ENCODE measurements at places on chromosomes 12 and 14.

GRCh38 chr14:24389226-24389848 lies 9.5 kb upstream of the NYNRIN start:
- no peak for DNase-seq

- DNase-seq = peak; percentile 20
These were observed 164.1 kb downstream of the ATP23 start for GRCh38 chr12:58105225-58106119.

- DNase-seq = no peak
These were observed 225.1 kb downstream of the DIO2 start for GRCh38 chr14:79986251-79986650.

- DNase-seq = no peak
These were observed 88.1 kb upstream of the ETV6 start for GRCh38 chr12:11561411-11561810.

- no peak for DNase-seq
These were observed 92.3 kb downstream of the RGS6 start for GRCh38 chr14:72024504-72024903.

DNA sequence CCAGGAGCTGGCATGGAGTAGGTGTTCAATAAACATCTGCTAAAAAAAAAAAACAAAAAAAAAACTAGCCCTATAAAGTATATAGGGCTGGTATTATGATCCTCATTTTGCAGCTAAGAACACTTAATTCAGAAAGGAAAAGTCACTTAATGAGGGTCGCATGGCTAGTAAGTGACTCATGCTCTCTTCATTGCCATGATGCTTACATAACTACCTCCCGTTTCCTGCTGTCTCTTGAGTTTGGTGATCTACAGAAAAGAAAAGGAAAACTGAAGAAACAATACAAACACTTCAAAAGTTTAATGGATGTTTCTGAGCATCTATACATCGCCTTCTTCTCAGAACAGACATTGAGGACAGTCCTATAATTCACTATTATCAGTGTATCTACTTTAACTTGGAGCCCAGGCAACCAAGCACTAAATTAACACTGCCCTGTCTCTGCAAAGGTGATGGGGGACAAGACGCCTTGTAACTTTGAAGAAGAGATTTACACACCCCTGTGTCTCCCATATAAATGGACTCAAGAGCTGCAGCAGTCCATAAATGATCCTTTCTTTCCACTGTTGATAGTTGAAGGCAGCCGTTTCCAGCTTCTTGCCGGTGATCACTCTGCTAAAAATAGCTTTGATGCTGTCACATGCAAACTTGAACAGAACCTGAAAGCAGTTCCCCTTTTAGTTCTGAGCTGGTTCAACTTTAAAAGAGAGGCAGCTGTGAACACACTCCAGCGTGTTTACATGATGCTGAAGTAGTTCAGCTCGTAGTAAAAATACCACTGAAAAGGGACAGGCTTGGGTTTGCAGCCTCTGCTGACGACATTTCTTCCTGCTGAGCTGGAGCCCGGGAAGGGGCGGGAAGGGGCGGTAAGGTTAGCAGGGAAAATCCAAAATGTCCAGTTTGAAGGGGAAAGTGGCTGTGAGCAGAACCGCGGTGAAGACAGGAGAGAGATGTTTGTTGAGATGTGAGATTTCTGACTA lies 113.3 kb downstream of the FOXN3 start:
- DNase-seq = no peak

- DNase-seq = no peak
These were observed 18.4 kb downstream of the ZNF664 start for GRCh38 chr12:123991372-123991951.

- DNase-seq = no peak
These were observed 262.5 kb downstream of the GXYLT1 start for GRCh38 chr12:41881891-41882805.

DNA sequence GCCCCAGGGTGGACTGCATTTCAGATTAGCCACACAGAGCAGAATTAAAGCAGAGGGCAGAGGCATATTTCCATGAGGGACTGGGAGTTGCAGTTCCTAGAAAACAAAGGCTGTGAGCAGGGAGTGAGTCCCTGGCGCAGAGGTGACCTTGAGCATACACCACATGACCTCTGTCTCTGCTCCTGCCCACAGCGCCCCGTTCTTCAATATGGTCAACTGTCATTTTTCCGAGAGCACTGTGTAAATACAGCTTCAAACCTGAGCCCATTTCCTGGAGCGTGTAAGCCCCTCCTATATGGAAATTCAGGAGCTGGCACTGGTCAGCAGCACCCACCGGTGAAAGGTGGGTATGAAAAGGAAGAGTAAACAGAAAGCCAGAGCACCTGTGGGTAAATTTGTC lies 192.2 kb upstream of the PELI2 start:
- DNase-seq = no peak

DNA sequence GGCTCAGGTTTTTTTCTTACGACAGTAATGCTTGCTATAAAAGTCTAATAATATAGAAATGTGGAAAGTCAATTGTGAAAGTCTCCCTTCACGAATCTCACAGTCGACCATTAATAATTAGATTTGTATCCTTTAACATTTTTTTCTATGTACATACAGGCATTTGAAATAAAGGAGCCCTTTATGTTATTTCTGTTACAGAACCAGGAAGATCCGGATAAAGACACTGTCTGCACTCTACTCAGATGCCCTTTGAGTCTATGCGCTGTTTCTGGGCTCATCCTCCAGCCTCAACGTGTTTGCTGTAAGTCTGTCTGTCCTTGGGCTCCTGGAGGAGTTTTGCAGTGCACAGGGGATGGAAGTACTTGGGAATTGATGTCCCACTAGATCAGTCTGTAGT lies 212.2 kb upstream of the ATP2B1 start:
- DNase-seq = no peak

- DNase-seq = no peak
These were observed at the start of gene NRIP2 for GRCh38 chr12:2834581-2835491. NRIP2 (minus strand) TSS chr12:2835035; CDS start chr12:2834983, 52 bp downstream.

DNA sequence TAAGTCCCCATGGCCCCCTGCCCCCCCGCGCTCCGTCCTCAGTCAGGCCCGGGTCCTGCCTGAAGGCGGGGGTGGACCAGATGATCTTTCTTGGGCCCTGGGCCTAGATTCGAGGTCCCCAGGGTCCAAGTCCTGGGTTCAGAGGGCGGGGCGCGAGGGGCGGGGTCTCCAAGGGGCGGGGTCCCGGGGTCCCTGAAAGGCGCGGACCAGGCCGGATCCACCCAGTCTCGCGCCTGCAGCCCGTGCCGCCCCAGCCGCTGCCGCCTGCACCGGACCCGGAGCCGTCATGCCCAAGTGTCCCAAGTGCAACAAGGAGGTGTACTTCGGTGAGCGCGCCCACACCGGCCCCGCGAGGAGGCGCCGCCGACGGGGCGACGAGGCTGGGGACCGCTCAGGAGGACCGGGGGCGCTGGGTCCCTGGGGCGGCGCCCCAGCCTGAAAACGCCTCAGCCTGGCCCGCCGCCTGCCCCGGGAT lies 325 bp downstream of the CRIP1 start:
- DNase-seq = no peak

GRCh38 chr12:50188241-50188781 lies 21.1 kb upstream of the CERS5 start:
- DNase-seq = peak; percentile 37

GRCh38 chr12:8466241-8466640 lies 10.5 kb downstream of the CLEC6A start:
- DNase-seq = no peak

GRCh38 chr12:67456431-67456901 lies 187.3 kb downstream of the CAND1 start:
- no peak for DNase-seq

DNA sequence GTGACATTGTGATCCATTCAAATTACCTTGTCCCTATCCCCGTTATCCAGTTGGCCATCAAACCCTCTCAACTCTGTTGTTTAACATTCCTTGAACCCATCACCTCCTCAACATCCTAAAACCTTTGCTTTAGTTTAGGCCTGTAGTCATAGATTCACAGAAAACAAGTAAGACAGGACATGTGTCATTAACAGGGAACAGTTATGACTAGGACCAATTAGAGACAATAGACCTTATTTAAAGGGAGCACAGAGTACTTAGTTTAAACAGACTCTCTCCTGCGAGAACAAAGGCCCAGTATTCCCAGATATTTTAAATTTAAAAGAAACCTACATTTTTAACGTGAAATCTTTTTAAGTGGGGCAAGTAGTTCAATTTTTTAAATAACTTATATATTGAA lies 20.0 kb upstream of the HELB start:
- DNase-seq = no peak

GRCh38 chr12:318759-319515 lies 56.3 kb upstream of the SLC6A13 start:
- no peak for DNase-seq

DNA sequence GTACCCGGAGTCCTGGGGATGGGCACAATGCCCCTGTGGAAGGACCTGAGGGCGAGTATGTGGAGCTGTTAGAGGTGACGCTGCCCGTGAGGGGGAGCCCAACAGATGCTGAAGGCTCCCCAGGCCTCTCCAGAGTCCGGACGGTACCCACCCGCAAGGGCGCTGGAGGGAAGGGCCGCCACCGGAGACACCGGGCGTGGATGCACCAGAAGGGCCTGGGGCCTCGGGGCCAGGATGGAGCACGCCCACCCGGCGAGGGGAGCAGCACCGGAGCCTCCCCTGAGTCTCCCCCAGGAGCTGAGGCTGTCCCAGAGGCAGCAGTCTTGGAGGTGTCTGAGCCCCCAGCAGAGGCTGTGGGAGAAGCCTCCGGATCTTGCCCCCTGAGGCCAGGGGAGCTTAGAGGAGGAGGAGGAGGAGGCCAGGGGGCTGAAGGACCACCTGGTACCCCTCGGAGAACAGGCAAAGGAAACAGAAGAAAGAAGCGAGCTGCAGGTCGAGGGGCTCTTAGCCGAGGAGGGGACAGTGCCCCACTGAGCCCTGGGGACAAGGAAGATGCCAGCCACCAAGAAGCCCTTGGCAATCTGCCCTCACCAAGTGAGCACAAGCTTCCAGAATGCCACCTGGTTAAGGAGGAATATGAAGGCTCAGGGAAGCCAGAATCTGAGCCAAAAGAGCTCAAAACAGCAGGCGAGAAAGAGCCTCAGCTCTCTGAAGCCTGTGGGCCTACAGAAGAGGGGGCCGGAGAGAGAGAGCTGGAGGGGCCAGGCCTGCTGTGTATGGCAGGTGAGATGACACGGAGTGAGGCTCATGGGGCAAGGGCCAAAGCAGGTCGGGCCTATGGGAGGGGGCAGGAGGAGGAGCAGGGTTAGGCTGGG lies 4.5 kb downstream of the ARHGEF40 start:
- DNase-seq = no peak

GRCh38 chr12:76532520-76532919 lies 27.1 kb downstream of the OSBPL8 start:
- no peak for DNase-seq

DNA sequence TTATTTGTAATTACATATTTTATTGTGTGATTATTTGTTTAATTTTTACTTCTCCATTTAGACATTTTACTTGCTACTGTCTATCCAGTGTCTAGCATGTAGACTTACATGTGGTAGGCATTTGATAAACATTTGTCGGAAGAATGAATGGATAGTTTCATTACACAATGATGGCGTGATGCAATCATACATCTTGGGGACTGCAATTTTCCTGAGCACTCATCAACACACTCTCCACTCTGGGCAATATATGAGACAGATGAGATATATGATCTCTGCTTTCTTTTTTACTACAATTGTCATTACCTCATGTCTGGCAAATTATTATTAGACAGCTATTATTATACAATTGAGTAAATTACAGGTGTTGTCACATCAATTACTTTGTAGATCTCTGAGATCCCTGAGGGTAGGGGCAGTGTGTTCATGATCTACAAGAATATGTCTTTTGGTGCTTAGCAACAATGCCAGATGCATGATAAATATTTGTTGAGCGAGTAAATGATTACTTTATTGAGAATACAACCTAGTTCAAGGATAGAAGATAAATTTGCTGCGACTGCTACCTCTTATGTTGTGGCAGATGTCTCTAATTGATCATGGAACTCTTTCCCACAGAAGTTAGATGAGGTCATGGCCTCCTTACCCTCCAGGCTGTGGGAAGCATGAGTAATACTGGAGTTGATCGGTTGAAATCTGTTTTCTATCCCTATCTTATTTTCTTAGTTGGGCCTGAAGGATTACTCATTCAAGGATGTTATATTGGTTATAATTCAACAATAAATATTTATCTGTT lies 416.0 kb downstream of the LRIG3 start:
- no peak for DNase-seq

DNA sequence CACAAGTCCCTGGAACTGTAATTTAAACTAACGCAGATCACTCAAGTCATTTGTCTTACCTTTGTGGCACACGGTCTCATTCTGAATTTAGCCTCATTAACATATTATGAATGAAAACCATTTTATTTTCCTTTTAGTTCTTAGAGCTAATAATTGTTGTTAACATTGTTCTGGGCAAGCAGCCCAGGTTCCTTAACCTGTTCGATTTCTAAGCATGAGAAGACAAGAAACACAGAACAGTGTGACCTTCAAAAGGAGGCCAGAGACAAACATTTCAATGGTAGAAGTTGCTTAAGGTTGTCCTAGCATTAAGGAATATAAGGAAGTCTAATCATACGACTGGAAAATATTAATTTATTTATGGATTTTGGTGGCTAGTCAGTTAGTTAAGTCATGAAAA lies 35.2 kb downstream of the PIWIL1 start:
- DNase-seq = no peak

DNA sequence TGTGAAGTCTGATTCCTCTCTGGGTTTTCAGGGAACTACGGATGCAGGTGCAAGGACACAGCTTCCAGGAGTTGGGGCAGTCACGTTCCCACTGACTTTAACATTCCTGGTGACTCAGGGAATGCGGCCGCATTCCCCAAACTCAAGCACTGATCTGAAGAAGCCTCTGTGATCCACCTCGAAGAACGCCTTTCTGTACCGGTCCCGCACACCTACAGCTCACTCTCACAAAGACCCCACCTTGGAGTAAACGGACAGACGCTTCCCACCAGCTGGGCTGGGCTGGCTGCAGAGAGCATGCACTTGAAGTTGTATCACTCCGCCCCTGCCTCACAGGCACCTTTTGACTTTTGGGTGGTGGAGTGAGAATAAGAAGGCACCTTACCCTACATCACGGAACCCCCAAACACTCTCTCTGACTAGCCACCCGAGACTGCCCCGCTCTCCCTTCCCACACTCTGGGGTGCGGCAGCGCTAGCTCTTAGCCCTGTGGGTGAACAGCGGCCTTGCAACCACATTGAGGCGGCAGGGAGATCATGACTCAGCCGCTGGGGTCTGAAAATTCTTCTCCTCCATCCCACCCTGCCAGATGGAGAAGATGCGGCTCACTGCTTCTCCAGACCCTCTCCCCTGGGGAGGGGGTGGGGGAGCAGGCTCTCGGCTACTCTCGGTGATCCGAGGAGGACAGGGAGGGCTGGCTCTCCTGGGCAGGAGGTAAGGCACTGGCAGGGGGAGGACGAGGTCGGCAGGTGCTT lies 23.7 kb upstream of the HDAC7 start:
- DNase-seq = no peak

- DNase-seq = no peak
These were observed 82.9 kb downstream of the SSPN start for GRCh38 chr12:26278266-26278665.

GRCh38 chr14:24659916-24660570 lies 26.1 kb upstream of the GZMB start:
- no peak for DNase-seq

DNA sequence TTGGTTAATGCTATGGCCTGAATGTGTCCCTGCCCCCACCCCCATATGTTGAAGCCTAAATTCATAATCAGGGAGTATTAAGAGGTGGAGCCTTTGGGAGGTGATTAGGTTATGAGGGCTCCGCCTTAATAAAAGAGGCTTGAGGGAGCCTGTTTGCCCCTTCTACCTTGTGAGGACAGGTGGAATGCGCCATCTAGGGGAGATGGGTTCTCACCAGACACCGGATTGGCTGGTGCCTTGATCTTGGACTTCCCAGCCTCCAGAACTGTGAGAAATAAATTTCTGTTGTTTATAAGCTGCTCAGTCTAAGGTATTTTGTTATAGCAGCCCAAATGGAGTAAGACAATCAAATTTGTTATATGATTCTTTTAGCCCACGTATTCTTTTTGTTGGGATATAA lies 148.3 kb downstream of the PTCSC3 start:
- DNase-seq = no peak

All from HuH-7 (cell line).